ENCODE measurements at places on chromosomes 7 and 10.

GRCh38 chr10:131198843-131199242 lies 112.7 kb downstream of the TCERG1L start:
- no peak for DNase-seq

DNA sequence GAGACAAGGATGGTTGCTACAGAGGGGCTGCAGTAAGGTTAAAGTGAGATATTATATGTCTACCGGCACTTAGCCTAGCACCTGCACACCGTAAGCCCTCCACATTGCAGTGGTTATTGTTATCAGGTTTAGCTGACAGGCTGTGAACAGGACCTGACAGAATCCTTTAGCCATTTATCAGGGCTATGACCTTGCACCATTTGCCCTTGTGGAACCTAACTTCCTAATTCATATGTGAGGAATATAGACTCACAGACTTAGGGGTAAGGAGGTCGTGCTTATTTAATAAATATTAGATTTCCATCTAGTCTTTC lies 10.1 kb downstream of the NCOA4 start:
- DNase-seq: no peak

DNA sequence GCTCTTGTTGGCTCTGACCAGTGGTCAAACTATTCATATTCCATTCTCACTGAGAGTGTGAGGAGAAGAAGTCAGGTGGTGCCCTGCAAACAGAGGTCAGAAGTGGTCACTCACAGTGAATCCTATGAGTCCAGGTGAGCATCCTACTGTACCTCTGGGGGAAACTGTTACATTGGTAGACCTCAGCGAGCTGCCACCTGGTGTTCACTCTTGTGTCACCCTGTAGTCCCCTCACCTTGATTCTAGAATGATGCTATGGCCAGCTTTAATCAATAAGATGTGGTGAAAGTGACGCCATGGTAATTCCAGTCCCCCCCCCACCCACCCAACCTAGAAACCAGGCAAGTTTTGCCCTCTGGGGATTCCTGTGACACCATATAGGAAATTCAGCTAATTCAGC lies 1.2 kb upstream of the AMPH start:
- no peak for DNase-seq

DNA sequence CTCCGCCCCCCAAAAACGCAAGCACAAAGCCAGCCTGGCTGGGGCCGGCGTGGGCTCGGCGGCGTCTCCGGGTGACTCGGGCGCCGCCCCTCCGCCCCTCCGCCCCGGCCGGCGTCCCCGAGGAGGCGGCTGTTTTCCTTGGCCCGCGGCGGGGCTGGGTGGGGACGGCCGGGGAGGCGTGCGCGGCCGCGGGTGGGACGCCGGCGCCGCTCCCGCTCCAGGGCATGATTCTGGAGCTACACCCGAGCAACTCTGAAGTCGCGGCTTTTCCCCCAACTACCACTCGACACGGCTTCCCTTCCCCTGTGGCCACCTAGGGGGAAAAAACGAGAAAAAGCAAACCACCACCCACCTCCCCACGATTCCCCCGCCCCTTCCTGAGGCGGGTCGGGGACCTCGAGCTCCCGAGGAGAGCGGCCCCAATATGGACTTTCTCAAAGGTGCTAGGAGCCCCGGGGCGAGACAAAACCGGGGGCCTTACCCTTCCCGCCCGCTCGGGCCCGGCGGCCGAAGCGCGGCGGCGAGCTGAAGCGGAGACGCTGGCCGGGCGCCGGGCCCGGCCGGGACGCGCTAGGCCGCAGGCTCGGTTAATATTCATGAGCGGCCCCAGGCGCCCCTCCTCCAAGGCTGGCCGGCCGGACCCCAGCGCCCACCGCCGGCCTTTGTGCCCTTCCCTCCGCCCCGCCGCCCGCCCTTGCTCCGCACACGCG lies 856 bp downstream of the ARHGAP21 start:
- DNase-seq: peak; percentile 44

DNA sequence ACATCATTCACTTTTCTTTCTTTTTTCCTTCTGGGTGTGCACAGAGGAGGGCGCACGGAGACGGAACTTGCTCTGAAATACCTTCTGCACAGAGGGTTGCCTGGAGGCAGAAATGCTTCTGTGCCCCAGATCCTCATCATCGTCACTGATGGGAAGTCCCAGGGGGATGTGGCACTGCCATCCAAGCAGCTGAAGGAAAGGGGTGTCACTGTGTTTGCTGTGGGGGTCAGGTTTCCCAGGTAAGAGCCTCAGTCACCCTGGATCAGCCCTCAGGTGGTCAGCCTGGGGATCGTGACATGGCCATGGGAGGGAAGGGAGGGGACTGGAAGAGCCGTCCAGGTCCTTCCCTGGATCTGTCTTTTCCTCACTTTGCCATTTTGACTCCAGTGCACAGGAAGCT lies 33.6 kb downstream of the VWA2 start:
- no peak for DNase-seq

DNA sequence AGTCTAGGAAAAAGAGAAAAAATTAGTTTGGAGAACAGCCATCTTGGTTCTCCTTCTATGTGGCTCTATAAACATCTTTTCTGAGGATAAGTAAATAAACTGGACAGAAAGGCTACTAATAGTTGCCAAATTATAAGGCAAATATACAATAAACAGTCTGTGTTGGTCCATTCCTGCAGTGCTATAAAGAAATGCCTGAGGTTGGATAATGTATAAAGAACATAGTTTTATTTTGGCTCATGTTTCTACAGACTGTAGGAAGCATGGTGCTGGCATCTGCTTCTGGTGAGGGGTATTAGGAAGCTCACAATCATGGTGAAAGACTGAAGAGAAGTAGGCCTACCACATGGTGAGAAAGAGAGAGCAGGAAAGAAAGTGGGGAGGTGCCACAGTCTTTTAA lies 209.7 kb downstream of the MACC1 start:
- no peak for DNase-seq

DNA sequence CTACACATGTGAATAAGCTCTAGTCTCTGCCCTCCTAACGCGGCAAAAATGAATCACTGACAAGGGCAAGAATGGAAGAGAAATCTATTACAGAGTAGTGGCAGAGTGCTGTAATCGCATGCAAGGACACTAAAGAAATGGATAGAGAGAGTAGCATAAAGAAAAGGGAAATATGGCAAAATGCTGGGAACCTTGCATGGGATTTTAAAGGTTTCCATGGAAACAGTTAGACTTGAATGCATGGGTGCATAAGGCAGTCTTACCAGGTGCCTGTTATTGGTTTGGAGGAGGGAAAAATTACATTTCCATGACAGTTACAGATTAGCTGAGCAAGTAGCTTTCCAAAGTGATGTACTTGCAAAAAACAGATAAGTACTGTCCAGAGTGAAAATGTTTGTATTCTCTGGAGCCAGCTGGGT lies 233.4 kb downstream of the PTN start:
- DNase-seq: no peak

DNA sequence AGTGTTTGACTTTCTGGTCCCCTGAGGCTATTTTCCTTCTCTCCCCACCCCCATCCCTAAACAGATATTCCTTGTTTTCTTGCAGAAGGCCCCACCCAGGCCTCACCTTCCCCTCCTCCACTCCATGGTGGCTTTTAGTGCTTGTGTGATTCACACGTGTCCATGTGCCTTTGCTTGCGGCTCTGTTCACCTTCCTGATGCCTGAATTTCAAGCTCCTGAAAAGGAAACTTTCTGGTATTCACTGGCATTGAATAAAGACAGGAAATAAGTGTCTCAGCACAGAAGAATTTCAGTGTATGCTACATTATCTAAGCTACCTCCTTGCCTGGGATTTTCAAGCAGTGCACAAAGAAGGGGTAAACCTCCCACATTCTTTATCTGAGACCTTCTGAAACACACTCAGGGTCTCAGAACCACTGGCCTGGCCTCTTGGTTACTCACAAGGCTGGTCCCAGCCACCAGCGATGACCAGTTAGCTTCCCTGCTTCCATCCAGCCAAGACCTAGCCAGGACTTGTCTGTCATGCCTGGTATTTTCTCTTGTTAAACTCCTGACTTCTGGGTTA lies 17.2 kb upstream of the UBE2H start:
- DNase-seq: no peak

DNA sequence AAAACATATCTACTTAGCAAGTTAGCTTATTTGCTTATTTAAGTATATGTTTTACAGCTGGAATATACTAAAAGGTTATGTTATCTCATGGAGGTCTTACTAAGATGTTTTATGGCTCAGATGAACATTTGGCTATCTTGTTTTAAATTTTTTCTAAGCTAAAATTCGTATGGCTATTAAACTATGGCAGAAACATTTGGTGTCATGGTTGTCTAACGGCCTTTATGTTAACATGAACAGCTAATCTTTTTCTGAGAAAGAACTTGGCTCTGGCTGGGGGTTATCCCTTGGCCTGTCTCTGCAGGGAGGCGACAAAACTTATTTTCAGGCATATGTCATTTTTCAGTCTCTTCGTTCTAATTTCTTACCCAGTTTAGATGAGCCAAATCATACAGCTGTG lies 101.5 kb upstream of the MTPN start:
- DNase-seq: no peak

GRCh38 chr7:4842319-4843064 lies 19.3 kb downstream of the PAPOLB start:
- no peak for DNase-seq

GRCh38 chr7:139635526-139636302 lies 112.2 kb downstream of the CLEC2L start:
- peak; percentile 94 for DNase-seq

DNA sequence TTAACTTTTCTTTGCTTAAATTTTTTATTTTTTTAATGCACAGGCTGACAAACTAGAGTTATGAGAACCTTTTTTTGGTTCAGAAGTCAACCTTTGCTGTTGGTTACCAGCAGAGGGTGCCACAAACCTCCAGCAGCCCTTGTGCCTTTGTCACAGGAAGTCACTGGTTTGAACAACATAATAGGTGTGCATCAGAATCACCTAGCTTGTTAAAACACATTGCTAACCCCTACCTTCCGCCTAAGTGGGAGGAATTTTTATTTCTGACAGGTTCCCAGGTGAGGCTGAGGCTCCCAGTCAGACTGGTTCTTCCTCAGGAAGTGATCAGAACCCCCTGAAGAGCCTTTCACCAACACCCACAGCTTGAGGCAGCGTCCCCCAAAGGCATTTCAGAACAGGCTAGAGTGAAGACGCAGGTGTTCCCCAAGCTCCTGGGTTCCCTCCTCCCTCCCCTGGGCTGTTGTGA lies 22.6 kb upstream of the VDAC2 start:
- DNase-seq: peak; percentile 87

GRCh38 chr7:79734181-79734580 lies 280.7 kb upstream of the MAGI2 start:
- DNase-seq: no peak

GRCh38 chr10:12777840-12778585 lies 223.5 kb downstream of the CCDC3 start:
- DNase-seq: no peak

DNA sequence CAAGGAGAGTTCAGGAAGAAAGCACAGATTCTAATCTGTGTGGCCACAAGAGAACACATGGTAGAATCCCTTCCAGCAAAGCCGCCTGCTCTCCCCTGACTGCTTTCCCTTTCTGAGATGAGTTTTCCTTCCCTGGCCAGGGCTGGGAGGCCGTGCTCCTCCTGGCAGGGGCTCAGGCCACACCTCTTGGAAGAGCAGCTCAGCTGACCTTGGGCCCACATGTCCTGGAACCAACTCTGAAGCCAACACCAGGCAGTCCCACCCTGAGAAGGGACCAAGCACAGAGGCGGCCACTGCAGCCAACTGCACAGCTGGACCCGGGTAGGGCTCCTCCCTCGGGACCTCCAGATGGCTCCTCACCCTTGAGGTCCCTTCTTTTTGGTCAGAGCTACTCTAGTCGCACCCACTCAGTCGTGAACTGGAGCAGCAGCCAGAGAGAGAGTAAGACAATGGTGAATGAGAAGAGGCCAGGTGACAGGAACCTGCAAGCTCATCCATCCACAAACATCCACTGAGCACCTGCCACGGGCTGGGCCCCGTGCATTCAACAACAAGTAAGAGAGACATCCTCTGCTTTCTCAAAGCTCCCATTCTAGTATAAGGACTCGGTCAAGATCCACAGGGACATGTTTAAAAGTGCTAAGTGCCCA lies 40.3 kb downstream of the FAM53B start:
- DNase-seq: no peak

GRCh38 chr10:64637939-64638338 lies 1116.7 kb downstream of the REEP3 start:
- no peak for DNase-seq

DNA sequence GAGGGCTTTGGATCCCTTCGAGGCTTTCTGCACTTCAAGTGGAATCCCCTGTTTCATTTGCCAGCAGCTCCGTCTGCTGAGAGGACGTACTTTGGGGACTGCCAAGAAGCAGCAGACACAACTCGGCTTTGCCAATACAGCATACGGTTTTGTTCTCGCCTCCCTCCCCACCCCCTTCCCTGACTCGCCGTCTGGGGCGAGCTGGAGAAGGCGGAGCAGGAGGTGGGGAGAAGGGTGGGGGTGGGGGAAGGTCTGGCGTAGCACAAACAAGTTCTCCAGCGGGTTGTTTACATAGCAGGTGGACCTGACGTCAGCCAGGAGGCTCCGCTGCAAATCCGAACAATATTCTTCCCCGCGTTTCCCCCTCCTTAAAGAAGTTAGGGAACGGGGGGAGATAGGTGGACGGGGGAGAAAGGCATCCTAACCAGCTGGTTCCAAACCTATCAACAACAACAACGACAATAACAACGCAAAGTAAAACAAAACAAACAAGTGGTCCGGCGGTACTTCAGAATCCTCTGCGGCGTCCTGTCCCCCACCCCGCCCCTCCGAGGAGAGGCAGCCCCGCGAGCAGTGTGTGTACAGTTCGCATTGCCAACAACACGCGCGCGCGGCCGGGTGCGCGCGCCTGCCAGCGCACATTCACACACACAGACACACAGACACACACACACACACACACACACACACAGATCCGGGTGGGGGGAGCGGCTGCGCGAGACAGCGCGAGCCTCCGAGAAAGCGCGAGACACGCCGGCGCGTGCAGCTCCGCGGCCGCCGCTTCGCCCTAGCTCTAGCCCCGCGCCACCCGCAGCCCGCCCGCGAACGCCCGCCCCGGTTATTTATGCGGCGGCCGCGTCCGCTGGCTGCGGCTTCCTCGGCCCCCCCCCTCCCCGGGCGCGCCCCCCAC lies 167.0 kb upstream of the PPP1R3A start:
- DNase-seq: no peak

DNA sequence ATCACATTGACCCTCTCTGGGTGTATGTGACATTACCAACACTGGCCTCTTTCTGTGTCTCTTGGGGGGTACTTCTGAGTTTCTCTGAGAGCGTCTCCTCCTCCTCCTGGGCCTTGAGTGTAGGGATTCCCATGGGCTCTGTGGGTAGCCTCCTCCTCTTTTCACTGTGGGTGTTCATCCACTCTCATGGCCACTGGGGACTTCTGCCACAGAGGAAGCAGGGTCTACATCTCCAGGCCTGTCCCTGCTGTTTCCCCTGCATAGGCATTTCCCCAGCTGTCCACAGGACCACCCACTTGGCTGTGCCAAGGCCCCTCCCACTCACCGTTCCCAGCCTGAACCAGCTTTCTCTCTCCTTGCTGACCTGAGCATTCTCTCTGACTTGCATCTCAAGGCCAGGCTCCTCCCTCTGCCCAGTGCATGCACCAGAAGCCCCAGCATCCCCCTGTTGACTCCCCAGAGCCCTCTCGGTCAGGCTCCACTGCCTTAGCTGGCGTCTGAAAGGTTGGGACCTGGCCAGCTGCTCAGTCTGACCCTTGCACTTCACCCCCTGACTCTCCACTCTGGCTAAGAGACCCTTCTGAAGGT lies 487.6 kb downstream of the GLRX3 start:
- DNase-seq: no peak

GRCh38 chr10:12975906-12976305 lies 25.6 kb downstream of the CCDC3 start:
- no peak for DNase-seq

All from naive thymus-derived CD8-positive, alpha-beta T cell (primary cell).